Fibroblast of upper back skin (primary cell): ENCODE measurements at places on chromosomes 7 and 10.

DNA sequence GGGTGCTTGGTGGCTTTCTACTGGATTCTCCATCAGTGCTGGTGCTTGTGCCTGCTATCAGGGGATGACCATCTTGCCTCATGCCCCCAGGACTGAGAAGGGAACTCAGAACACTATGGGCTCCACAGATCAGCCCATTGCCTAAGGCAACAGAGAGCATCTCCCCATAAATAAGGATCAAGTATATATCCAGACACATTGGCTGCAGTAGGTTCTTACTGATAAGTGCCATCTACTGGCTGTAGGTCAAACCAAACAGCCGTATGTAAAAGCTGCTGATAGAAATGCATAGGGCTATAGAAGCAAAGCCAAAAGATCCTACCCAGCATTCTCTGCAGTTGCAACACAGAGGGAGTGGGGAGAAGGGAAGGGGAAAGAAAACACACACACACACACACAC lies 153.7 kb downstream of the CDK14 start:
- DNase-seq, result peak; percentile 30

DNA sequence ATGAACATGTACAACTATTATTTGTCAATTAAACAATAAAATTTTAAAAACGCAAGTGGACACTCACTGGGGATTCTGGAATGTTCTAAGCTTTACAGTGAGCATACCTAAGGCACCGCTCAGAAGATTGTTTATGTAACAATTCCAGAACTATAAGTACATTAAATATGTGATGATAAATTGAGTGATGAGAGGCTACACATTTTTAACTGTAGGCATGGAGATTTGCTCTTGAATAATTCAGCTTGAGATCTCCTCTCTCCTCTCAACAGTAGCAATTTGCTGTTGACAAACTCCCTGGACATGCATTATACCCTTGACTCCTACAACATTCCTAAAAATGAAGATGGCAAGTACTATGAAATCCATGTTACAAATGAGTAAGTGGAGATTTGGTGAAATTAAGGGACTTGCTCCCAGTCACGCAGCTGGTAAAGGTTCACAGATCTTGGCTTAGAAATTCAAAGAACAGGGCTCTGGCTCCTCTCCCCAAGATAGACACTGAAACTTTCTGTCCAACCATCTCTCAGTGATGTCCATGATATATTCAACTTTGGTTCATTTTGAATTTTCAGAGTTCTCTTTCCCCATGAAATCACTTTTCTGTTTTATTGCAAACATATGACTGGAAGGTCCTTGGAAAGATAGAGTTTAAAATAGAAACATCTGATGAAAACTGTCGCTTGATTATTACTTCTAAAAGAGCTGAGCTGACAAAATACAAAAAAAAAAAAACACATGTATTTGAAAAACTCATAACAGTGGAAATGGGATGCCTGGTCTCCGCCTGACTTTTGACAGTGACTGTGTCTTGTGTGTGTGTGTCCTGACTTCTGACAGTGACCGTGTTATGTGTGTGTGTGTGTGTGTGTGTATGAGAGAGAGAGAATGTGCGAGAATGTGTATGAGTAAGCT lies 488.3 kb downstream of the TNS3 start:
- DNase-seq, result peak; percentile 91

DNA sequence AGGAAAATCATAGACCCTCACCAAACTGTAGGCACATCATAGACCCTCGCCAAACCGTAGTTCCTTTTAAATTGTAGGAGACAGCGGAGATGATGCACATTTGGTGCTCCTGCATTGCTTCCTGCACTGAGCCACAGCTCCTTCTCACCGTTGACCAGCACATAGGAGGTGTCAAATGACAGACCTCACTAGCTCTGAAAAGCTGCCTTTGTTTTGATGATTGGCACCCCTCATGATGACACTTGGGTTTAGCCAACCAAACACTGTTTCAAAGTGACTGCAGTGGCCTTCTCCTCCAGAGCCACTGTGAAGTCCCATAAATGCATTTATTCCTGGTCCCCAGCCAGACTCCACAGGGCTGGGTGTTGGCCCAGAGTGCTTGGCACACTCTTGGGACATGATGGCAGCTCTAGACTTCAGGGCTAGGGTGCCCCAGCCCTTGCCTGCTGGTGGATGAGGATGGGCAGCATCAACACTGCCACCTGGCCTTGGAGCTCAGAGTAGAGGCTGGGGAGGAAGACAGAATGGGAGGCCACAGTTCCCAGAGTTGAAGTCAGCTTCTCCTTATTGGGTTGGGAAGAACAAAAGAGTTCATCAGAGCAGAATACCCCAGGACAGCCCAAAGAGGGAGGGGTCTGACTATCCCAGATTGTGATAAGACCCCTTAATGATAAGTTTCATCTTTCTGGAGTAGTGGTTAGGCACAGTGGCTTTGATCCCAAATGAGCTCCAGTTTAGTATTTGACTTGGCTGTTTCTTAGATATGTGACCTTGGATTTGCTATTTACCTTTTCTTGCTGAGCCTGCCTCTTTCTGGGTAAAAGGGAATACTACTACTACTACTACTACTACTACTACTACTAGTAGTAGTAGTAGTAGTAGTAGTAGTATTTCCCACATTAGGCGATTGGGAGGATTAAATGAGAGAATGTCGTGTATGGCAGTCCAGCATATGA lies 75.3 kb downstream of the MTPN start:
- DNase-seq, result no peak

GRCh38 chr7:141210862-141211261 lies 137.0 kb downstream of the TMEM178B start:
- no peak for DNase-seq

DNA sequence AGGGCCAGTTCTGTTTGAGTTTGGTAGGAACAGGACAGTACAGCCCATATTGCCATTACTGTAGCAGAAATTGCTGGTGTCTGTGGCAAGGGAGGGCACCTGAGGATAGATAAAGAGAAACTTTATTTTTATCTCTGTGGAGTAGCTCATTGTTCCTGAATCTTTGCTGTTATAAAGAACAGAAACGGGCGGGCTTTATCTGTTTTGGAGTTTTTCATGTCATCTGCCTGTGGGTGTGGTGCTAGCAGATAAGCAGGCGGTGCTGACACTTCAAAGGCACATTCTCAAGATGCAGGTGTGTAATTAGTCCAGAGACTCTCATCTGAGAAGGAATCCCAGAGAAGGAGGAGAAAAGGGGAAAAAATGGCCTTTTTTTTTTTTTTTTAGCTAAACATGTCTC lies 11.5 kb downstream of the ZNF273 start:
- no peak for DNase-seq

- no peak for DNase-seq
Observed at GRCh38 chr7:91085175-91085574, 179.1 kb upstream of the FZD1 start.

DNA sequence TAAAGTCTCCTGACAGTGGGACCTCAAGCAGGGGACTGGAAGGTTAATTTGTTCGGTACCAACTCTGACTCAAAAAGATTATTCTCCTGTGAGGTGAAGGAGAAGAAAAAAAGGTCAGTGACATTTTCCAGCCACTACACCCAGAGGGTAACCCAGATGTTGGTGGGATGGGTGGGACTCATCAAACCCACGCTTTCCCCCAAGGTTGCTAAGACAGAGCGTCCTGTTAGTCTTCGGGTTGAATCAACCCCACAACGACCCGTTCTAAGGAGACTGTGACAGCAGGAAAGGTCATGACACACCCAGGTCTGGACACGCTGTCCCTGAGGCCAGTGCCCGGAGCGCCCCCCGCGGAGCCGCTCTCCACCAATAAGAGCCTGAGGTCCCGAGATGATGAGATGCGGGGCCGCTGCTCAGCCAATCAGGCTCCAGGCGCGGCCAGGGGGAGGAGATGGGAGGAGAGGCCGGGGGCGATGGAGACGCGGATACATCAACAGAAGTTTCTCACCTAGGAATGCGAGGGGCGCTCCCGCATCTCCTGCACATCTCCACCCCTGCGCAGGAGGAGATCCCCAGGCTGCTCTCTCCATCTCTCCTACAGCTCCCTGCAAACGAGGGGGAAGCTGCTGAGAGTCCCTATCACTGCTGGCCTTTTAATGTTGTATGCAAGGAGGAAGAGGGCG lies at the start of gene WNT16:
Gene WNT16, plus strand, starts transcription at position 493 of the 683 bp plus-strand sequence. CDS start 293 bp downstream, outside the sequence.
- no peak for DNase-seq

DNA sequence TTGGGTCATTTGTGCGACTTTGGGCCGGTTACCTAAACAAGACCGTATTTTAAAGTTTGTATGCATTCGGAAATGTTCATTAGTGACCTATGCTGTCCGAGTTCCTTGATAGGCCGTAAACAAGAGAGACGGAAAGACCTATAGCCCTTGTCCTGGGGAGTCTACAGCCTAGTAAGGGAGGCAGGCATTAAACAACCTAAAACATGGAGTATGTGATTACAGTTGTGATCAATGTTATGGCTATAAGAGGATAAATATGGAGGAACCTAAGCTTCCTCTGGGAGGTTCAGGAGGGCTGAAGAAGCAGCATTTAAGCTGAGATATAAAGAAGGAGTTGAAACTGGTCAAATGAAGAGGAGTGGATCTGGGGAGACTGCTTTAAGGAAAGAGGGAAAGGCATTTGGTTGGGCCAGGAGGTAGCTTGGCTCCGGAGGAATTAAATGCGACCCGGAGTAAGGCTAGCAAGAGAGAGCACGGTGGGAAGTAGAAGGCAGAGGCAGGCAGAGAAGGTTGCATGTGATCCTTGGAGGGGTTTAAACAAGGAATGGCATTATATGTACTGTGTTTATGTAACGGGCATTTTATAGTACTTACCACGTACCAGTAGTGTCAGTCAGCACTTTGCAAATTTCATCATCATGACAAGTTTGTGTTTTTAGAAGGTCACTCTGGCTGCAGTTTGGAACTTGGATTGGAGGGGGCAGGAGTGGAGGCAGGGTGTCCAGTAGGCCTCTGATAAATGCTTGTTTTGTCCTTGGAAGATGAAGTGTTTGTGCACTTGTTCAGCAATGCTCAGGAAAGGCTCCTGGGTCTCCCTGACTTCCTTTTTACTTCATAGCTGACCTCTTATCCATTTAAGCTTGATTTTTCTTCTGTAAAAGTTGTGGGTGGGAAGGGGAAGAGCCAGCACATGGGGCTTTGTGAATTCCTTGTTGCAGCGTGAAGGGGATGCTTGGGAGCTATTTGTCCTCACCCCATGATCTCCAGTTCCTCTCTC lies 1.0 kb upstream of the AVPI1 start:
- DNase-seq, result no peak

- no peak for DNase-seq
Observed at GRCh38 chr10:43452356-43452914, 15.5 kb downstream of the ZNF487 start.

DNA sequence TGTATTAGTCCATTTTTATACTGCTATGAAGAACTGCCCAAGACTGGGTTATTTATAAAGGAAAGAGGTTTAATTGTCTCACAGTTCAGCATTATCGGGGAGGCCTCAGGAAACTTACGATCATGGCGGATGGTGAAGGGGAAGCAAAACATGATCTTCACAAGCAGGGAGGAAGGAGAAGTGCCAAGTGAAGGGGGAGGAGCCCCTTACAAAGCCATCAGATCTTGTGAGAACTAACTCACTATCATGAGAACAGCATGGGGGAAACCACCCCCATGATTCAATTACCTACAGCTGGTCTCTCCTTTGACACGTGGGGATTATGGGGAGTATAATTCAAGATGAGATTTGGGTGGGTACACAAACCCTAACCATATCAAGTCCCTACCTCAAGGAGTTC lies 85.4 kb downstream of the JAZF1 start:
- no peak for DNase-seq

DNA sequence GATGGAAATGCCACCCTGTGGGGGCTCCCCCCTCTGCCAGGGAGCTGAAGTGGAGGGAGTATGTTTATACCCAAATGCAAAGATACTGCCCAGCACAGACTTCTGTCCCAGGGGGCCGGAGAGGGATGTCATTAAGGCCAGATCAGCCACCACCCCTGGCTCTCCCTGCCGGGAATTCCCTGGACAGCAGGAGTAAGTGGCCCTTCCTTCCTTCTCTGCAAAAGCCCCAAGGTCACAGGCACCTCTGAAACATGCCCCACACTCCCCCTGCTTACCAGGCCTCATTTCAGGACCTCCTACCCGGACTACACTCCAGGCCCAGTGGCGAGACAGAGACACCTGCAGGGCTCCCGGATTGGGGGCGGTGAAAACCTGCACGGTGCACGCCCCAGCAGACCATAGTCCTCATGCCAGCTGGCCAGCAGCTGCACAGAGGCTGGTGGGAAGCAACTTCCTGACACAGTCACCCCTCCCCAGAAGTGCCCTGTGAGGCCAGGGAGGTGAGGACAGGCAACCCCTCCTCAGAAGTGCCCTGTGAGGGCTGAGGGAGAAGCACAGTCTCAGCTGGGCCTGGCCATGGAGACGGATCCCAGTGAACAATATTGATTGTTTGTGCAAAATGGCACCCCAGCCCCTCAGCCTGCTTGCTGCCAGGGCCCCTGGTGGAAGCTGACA lies 33.0 kb upstream of the RET start:
- no peak for DNase-seq

DNA sequence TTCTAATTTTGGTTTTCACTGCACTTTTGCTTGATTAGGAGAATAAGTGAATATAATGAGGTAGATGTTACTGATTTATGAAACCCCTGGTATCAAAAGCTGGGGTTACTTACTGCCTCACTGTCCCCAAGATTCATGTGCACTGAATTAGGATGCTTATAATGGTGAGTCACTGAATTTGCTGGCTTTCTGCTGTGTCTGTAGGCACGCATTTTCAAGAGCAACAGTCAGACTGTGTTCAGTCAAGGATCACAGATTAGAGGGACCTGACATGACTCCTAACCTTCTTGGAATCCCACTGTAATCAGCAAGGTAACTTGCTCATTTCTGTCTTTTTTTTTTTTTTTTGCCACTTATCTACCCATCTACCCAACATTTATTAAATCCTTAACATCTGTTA lies 59.7 kb downstream of the GPR85 start:
- no peak for DNase-seq

DNA sequence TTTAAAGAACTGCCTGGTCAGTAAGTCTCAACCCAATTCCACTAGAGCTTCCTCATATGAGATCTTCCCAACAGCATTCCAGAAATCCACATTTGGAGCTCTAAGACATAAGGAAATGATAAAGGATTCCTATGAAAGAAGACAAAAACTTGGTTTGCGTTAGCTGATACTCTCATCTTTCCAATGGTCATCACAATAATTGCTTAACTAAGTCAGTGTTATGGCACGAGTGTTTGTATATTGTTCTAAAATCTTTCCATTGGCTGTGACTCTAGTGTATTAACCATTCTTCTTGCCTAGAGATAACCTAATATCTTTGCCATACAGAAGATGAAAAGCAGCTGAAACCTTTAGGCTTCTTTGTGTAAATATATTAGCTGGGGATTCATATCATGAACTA lies 289.0 kb downstream of the SNX13 start:
- DNase-seq, result peak; percentile 66

DNA sequence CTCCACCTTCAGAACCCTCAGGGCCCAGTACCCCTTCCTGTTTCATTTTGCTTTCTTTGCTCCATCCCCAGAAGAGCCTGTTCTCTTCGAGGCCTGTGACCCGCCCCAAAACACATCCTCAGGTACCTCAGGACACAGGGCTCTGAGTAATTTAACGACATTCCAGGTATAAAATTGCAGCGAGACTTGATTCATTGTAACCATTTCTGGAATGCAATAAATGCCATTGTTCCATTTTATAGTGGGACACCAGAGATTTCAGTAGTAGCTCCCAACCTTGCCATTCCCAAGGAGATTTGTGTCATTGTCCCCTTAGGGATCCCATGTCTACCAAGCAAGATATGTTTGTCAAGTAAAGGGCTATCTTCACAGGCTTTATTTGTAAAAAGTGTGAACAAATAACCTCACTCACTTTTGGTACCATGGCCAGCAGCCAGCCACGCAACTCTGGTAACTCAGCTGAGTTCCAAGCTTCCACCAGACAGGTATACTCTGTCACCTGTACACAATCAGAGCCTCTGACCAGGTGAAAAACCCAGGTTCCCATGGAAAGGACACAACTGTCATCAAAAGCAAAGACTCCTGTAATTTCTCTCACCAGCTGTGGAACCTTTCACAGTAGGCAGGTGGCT lies 441.3 kb downstream of the PLXNA4 start:
- no peak for DNase-seq
